ENCODE measurements at places on chromosomes 4 and X.

DNA sequence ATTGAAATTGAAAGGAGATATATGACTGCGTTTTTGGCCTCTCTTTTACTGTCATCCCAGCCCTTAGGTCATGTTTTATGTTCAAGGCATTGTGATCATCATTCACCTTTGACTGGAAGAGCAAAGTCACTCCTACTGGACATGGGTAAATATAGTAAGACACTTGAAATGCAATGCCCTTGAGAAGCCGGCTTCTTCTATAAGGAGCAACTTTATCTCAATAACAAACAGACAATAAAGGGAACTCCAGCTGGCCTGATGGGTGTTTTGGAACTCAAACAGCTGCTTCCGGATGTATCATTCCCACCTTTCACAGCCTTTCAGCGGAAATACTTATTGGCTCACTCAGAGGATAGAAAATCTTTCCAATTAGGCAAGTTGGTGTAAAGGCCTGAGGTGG lies 65.1 kb upstream of the C4orf54 start:
- DNase-seq = no peak

DNA sequence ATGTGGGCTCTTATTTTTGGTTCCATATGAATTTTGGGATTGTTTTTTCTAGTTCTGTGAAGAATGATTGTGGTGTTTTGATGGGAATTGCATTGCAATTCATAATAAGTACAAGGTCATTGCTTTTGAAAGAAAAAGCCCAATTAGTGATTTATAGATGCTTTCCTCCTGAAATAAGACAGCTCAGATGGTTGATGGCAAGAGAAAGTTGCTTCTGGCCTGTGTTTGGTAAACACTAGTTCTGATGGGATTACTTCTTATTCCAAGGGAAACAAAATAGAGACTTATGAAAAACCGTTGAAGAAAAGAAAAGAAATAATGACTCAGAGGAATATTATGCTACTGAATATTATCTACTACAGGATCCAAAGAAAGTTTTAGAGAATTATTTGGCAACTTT lies 144.9 kb downstream of the SPANXA1 start:
- DNase-seq = no peak

DNA sequence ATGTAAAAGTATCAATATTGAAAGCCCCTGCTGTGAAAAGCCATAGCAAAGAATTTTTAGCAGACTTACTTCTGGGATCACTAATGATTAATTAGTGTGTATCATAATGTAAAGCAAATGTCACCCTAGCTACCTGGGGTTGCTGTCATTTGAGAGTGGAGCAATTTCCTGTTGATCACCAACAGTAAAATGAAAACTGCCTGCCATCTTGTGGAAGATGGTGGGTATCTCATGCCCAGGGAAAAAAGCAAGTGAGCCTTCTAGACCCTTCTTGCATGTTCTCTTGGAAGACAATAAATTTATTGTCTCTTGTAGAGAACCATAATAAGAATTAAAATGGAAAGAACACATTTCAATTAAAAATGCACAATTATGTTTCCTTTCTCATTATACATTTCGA lies 360.2 kb downstream of the ZIC3 start:
- no peak for DNase-seq

DNA sequence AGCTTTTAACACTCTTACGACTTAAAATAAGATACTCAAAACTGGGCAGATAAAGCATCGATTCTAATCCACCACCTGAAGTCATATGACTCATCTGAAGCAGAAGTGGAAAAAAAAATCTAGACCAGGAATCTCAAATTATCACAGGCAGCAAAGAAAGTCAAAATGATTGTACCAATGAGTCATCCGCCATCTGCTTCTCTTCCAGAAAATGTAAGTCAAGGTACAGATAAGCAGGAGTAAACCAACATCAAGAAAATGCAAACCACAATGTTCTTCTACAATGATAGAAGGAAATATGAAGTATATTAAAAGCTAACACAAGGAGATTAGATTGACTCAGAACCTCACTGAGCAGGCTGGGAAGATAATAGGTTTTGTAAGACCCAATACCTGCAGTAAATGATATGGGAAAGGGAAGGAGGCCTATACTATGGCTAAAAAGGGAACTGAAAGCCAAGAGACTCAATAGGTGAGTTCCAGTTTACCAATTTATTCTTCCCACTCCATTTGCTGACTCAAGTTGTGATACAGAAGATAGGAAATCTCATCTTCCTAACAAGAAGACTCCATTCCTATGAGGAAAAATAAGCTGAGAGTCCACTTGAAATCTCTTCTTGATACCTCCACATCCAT lies 88.4 kb upstream of the TET2 start:
- DNase-seq = peak; percentile 3

GRCh38 chrX:18792828-18793227 lies 85.4 kb downstream of the PPEF1 start:
- DNase-seq = no peak

DNA sequence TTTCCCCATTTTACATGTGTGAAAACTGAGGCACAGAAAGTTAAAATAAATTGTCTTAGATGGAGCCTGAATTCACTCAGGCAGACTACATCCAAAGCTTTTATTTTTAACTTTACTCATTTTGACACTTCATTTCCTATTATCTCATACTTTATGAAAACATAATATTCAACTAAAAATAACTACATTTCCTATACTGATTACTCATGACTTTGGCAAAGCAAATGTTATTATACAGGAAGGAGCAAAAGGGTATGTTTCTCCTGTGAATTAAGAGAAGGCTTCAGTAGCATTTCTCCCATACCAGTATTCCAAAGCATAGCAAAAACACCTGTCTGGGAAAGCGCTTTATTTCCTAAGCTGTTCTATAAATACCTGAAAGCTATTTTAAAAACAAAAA lies 178.6 kb downstream of the ADAMTS3 start:
- no peak for DNase-seq

DNA sequence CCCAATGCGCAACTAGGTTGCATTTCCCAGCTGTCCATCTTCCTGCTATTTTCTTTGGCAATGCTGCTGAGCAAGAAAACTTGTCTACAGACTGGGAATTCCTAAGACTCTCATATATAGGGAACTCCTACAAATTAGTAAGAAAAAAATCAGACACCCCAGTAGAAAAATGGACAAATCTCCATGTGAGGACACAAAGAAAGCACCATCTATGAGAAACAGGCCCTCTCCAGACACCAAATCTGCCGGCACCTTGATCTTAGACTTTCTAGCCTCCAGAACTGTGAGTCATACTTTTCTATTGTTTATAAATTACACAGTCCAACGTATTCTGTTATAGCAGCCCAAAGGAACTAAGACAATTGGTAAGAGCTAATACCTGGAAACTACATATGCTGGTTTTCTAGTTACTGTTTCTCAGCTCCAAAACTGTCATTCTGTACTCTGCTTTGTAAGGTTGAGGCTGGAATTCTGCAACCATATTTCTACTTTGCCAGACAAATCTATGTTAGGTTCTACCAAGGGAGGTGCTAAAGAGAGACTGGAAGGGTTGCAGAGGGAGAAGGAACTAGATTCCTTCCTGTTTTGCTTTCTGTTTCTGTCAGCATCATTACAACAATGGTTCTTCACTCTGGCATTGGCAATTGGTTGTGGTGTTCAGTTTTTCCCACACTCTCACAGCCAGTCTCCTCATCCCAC lies 35.7 kb upstream of the FAM241A start:
- DNase-seq = no peak

DNA sequence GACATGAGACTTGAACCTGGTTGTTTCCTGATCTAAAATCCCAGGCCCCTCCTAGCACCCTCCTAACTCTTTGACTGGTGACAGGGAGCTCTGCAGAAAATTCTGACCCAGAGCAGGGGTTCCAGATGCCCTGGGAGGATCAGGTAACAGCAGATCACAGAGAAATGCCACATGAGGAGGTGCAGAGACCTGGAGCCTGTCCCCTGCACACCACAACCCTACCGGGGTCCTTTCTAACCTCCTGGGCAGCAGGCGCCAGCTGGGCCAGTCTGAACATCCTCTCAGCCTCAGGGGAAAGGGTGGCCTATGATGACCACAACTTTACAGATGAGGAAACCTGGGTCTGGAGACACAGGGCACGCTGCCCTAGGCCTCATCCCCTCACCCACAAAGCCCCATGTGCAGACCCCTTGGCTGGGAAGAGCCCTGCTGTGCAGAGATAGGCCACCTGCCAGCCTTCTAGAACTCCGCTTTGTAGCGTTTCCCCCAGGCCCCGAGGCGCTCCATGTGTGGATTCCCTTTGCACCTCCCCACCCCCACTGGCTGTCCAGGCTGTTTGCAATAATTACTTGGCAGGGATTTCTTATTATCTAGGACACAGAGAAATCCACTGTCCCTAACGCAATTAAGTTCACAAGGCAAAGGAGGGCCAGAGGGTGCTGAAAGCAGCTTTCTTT lies 36.5 kb downstream of the WDR1 start:
- DNase-seq = no peak

- no peak for DNase-seq
These were observed 42.6 kb upstream of the PARM1 start for GRCh38 chr4:74890341-74890740.

DNA sequence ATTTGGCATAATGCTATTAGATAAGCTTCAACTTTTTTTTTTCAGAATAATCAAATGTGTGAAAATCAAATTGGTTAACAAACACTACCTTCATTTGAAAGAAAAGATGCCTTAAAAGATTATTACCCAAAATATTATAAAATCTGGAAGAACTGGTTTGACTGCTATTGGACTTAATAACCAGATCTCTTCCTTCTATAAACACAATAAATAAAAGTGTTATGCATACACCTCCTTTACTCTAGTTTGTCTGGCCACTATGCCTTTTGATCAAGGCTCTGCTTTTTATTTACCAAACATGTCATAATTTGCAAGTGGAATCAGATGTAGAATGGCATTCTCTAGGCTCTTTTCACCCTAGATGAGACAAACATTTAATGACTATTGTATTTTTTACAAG lies 897.3 kb upstream of the EPHA5 start:
- no peak for DNase-seq

GRCh38 chr4:74000301-74000700 lies 1.8 kb upstream of the CXCL5 start:
- DNase-seq = no peak

DNA sequence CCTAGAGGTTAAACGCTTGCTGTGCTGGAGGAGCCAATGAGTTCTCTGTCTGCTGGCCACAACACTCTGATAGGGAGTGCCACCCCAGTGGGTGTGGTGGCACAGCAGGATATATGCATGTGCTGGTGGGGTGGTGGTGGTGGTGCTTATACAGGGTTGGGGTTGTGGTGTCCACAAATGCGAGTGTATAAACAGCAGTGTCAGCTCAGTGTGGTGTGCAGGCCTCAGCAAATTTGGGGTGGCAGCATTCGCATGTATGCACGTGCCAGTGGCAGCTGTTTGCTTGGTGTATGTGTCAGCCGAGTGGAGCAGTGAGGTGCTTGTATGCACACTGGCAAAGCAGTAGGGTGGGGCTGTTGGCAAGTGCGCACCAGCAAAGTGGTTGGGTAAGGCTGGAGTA lies 157.4 kb downstream of the FAM47A start:
- DNase-seq = no peak

GRCh38 chr4:183306811-183307210 lies 13.3 kb downstream of the CLDN22 start:
- peak; percentile 8 for DNase-seq

- DNase-seq = no peak
These were observed 8.2 kb upstream of the YIPF6 start for GRCh38 chrX:68490644-68491043.

GRCh38 chr4:142984871-142985585 lies 138.9 kb upstream of the INPP4B start:
- no peak for DNase-seq

DNA sequence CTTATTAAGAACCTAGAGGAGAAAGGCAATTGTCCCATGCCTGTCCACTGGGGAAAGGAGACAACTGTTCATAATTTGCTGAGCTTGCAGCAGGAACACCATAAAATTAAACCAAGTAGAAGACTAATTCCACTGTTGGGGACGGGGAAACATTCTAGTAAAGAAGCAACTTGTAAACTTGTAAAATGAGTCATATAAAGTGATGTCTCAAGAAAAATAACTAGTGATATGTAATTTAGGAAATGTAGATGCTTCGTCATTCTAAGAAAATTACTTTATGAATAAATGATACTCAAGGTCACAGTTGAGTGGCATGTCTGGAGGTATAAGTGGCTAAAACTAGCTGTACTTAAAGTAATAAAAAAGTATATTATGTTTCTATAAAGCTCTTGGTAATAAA lies 121.2 kb upstream of the MID1 start:
- no peak for DNase-seq

- no peak for DNase-seq
These were observed 671.8 kb downstream of the CCSER1 start for GRCh38 chr4:90798948-90799347.

DNA sequence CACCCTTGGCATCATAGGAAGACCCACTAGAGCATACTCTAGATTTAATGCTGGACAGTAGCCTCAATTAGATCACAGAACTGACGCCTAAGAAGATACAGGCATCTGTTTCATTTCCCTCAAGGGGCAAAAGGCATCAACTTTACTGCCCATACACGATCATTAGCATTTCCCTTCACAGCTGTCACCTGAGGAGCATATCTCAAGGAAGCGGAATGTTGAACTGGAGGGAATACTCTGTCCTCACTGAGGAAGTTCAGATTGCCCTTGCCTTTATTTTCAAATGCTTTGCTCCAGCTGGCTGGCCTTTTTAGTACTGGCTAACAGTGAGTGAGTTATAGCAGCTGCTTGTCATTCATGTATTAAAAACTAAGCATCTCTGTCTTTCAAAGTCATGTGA lies 508.4 kb upstream of the GALNT7 start:
- DNase-seq = no peak

GRCh38 chrX:12890467-12890866 lies 16.0 kb upstream of the TLR8 start:
- no peak for DNase-seq
